Upper lobe of right lung (tissue), 1 donor: ENCODE measurements at places on chromosomes 12 and 14. TPM values are rescaled to one million over a fixed set of nuclear protein-coding genes. Genes with fewer than 3 reads are reported as not detected.

The GPD1 gene
- total RNA-seq, result 32.9 TPM

GRCh38 chr14:87935886-87936285, 57.1 kb downstream of the GALC start:
- DNase-seq, result no peak

GRCh38 chr12:76764856-76765255, 941 bp downstream of the ZDHHC17 start:
- DNase-seq, result no peak

DNA sequence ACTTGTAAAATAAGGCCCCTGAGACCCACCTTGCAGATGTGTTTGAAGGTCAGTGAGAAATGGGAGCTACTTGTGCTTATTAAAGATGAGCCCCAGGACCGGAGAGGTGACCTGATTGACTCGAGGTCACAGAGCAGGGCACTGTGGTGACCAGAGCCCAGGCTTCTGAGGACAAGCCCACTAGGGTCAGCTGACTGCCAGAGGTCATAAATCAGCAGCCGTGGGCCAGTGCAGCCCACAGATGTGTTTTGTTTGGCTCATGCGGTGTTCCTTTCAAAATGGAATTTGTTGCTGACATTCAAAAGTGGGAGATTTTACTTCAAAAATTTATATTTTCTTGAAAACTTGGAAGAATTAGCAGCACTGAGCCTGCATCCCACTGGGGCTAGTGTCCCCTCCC, 24.5 kb downstream of the JDP2 start:
- no peak for DNase-seq

GRCh38 chr12:14473707-14474287, 93.9 kb downstream of the PLBD1 start:
- no peak for DNase-seq

GRCh38 chr12:77438644-77439043, 373.3 kb upstream of the E2F7 start:
- no peak for DNase-seq

DNA sequence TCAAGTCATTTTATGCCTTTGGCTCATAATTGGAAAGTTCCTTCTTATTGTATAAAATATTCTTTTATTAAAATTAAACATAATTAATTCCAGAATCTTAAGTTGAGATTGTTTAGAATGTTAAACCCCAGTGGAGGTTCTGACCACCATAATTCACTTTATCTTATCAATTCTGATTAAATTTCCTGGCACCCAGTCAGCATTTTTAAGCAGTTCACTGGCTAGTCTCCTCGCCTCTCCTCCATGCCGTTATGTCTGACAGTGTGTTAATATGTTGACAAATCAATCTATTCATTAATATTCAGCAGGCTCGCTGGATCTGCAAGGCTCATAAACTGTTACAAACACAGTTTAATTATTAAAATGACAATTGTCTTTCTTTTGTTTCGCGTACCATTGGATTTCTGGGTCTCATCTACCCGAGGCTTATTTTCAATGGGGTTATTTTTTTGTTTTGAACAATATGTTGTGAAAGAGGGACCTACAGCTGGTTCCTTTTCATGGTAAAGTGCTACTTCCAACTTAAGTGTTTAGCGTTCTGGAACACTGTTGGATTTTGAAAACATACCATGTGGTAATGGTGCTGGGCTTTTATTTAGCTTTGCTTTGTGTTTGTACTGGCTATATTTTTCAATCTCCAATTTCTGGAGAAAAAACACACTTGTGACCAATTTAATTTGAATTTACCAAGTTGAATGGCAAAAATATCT, 339.7 kb downstream of the PRKD1 start:
- DNase-seq, result no peak

GRCh38 chr12:130162267-130162666, at the start of gene FZD10:
TSS of gene FZD10 (plus strand) at chr12:130162464. CDS start at chr12:130162943, 479 bp downstream.
- peak; percentile 65 for DNase-seq

GRCh38 chr14:58702441-58703160, 64.8 kb downstream of the DACT1 start:
- no peak for DNase-seq

- DNase-seq, result no peak
Measured at GRCh38 chr12:4045786-4046494, 172.7 kb upstream of the PARP11 start.

The PELI2 gene
- 25.7 TPM for total RNA-seq

The POU6F1 gene
- total RNA-seq, result 19.0 TPM

The ARG2 gene
- 2.0 TPM for total RNA-seq

GRCh38 chr12:53071591-53072551, 7.3 kb downstream of the SPRYD3 start:
- peak; percentile 69 for DNase-seq

The CTDSP2 gene
- 217 TPM for total RNA-seq

GRCh38 chr14:105012171-105012985, 8.5 kb downstream of the CDCA4 start:
- DNase-seq, result no peak

- DNase-seq, result no peak
Measured at GRCh38 chr12:113161415-113162016, 12.0 kb downstream of the CFAP73 start.

- DNase-seq, result peak; percentile 97
Measured at GRCh38 chr12:76763746-76764675, at the start of gene ZDHHC17. TSS of gene ZDHHC17 (plus strand) at chr12:76764115. CDS start at chr12:76764237, 122 bp downstream.

DNA sequence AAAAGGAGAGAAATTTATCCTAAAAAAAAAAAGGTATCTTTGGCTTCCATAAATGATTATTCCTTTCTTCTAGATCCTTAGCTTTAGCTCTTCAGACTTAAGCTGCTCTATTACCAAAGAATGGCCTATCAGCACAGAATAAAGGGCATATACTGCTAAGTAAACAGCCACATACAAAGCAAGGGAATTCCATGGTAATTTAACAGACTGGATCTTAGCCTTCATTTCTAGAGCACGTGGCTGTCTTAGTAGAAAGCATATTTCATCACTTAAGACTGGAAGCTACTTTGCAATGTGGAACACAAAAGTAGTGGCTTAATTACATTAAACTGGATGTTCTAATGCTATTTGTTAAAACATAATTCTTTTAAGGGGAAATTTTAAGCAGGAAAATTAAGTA, 23.1 kb downstream of the TMED10 start:
- DNase-seq, result no peak

The KLRD1 gene
- 13.3 TPM for total RNA-seq

DNA sequence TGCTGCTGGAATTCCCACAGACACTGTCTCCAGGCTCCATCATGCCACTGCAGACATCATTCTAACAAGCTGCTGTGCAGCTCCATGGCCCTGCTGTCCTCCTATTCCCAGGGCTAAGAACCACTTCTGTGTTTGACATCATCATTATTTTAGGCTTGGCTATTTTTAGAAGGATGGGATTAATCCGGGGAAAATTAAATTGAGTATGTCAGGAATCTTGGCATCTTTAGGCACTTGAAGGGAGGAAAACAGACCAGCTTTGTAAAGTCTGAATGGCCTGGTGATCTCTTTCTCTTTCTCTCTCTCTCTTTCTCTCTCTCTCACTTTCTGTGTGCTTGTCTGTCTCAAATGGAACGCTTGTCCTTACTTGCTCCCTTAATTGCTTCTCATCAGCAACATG, 568.3 kb upstream of the FLRT2 start:
- DNase-seq, result no peak

The TC2N gene
- total RNA-seq, result 56.7 TPM

The SLC25A47 gene
- not detected for total RNA-seq

The CCNT1 gene
- total RNA-seq, result 31.2 TPM

DNA sequence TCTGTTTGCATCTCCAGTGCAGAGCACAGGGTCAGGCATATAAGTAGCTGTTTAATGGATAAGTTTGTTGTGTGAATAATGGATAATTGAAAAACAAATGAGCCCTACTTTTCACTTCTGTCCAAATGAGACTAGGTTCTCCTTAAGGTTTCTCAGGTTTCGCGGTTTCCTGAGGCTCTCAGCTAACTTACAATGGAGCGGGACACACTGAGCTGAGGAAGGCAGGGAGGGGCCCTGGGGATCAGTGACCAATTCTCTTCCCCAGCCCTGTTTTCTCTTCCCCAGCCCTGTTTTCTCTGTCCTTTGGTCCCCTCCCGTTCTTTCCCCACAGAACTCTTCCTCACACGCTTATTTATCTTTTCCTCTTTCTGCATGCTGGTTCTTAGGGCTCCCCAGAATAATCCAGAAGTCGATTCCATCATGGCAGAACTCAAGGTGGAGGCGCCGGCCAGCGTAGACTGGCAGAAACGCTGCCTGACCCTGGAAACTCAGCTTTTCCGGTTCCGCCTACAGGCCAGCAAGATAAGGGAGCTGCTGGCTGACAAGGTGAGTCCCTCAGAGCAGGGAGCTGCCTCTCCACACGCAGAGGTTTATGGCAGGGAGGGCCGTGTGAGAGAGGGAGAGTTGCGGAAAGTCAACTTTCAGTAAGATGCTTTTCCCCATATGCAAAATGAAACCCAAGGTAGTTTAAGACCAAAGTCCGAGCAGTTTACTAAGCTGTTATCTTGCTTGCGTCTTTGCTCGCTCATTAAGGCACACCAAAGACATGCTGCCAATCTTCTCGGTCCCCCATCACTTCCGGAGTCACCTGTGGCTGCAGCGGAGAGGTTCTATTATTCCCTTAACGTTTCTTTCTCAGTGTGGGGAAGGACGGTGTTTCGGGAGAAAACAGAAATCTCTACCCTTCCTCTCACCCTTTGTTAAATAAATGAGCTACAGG, 8.6 kb downstream of the PLEKHH1 start:
- peak; percentile 23 for DNase-seq

GRCh38 chr12:111180426-111181142, 188.3 kb downstream of the PHETA1 start:
- no peak for DNase-seq

DNA sequence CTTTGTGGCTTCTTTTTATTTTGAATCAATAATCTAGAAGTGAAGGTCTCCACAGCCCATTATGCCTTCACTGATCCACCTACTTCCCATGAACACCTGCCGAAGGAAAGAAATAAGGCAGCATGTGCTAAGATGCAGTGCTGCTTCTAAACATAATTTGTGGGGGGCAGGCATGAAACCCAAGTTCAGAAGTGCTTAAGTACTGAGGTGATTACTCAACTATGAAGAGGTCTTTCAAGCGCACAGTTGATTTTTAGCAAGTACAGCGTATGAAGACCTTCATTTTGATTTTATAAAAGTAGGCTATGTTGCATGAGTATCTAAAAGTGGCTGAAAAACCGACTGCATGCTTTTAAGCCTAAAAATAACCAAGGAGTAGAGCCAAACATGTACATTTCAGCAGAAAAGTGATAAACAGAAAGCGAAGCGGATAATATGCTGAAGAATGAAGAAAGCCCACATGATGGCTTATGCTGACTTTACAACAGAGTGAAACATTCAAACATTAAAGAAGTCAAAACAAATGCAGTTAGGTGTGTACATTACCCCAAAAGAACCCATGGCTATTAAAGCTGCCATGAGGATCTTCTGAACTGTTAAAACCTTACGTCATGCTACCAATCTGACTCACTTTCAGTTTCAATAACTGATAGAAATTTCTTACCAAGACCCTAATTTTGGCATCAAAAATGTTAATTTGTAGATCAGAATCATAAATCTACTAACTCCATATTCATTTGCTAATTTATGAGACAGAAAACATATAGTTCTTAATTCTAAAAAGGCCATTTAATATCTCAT, 29.3 kb downstream of the KICS2 start:
- no peak for DNase-seq

The TMCC3 gene
- total RNA-seq, result 11.3 TPM

DNA sequence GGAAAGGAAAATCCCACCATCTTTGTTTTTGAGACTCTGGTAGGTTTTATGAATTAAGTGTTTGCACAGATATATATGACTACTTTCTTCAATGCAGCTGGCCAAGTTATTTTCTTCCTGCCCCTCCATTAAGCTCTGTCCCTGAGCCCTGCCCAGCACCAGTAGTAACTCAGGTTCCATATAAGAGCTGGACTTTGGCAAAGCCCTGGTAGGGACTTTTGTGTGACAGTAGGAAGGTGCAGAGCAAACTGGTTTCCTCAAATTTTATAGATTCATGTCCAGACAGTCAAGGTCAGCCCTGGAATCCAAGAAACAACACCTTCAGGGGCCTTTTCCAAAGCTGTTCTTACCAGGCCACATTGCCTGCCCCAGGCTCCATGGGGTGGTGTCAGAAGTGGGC, 47.3 kb downstream of the SSPN start:
- no peak for DNase-seq

DNA sequence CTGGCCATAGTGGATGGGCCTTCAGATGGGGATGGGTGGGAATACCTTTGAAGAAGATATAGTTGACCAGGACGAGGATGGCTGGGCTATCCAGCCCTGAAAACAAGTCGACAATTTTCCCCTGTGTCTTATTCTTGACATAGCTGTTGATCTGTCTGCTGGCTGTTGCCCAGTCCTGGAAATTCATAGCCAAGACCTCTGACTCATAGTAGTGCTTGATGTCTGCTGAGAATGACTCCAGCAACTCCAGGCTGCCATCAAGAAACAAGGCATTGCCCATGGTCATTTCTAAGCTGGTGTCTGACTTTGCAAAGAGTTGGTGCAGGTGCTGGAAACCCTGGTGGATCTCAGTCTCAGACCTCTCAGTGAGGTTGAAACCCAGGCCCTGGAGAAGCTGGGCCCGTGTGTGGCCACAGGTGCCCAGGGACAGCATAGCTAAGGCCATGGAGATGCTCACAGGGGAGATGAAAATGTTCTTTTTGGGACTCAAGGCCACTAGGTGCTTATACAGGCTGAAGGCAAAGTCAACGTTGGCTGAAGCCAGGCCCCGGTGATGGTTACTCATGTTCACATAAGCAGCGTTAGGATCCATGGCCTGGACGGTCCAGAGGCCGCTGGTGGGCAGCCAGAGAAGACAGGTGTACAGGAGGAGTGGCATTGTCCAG, 9.0 kb downstream of the SERPINA6 start:
- DNase-seq, result no peak

GRCh38 chr12:29863665-29864064, 79.9 kb upstream of the TMTC1 start:
- no peak for DNase-seq

The NT5DC3 gene
- total RNA-seq, result 6.5 TPM

- no peak for DNase-seq
Measured at GRCh38 chr14:56718312-56718711, 92.0 kb downstream of the OTX2 start.

DNA sequence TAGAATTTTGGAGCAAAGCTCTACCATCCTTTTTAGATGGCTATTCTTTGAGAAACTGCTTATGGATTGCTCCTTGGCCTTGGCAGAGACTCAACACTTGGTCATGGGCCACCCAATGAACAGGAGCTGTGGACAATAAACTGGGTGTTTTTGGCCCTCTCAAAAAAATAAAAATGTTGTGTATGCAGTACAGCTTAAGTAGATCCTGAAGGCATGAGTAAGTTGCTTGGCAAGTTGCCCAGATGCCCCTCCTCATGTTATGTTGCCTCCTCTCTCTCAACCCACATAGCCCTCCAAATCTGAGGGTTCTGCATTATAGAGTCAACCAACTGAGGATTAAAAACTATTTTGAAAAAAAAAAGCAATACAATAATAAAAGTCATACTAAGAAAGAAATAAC, 124.9 kb downstream of the ATP23 start:
- no peak for DNase-seq
